ENCODE measurements at places on chromosomes 1 and 21. TPM values are rescaled to one million over a fixed set of nuclear protein-coding genes. Genes with fewer than 3 reads are reported as not detected.

Gene TCHH
- not detected for total RNA-seq

Gene UBE2U
- not detected for total RNA-seq

DNA sequence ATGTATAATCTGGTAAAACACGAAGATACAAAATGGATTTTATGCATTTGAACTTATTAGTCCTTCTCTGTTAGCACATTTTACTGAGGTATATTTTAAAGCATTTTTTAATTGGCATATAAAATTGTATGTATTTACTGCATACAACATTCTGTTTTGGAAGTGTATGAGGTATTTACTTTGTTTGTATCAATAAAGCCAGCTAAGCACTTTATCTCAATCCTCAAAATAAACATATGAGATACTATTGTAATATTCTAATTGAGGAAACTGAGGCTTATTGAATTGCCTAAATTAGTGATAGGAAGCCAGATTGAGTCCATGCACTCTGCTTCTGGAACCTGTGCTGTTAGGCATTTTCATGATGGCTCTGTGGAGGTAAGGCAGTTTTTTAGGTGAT, 65.6 kb downstream of the MTR start:
- H3K27me3 ChIP-seq, result no peaks in the 10 kb centered on the region
- no peak for DNase-seq
- H3K4me1 ChIP-seq, result no peaks in the 10 kb centered on the region
- H3K4me3 ChIP-seq, result no peak overlapping the region

DNA sequence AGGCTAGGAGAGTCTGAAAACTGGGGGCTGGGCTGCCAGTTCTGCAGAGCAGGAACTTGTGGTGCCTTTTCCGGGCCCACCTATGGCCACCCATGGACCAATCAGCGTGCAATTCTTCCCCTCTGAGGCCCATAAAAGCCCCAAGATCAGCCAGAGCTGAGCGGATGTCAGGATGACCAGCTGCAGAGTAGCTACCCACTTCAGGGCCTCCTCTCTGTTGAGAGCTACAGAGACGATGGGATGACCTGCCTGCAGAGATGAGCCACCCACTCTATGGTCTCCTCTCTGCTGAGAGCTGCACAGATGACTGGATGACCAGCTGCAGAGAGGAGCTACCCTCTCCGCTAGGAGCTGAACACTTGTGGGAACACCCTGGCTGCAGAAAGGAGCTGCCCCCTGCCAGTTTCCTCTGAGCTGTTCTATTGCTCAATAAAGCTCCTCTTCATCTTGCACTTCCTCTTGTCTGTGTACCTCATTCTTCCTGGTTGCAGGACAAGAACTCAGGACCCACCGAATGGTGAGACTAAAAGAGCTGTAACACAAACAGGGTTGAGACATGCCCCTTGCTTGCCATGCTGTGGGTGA, 12.8 kb upstream of the AADACL4 start:
- H3K27me3 ChIP-seq, result no peaks in the 10 kb centered on the region
- DNase-seq, result no peak
- no peaks in the 10 kb centered on the region for H3K36me3 ChIP-seq
- H3K4me1 ChIP-seq, result no peaks in the 10 kb centered on the region
- H3K4me3 ChIP-seq, result no peak overlapping the region

DNA sequence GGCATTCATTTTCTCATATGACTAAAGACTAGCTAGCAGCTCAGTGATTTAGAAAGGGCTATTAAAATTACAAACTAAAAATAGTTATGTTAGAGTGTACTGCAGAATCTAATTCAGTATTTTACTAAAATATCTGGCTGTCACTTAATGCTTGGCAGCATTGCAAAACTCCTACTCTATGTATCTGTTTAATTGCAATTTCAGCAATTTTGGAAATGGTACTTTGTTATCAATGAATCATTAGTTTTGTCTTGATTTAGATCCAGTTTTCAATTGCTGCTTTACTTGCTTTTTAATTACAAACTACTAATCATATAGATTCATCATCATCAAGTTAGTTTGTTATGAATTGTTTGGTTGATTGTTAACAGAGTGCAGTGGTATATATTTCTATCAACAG, 19.2 kb downstream of the C1orf87 start:
- H3K27me3 ChIP-seq, result no peaks in the 10 kb centered on the region
- no peak for DNase-seq
- no peaks in the 10 kb centered on the region for H3K4me1 ChIP-seq
- H3K27ac ChIP-seq, result no peak overlapping the region

GRCh38 chr1:208043691-208044181, 132.8 kb upstream of the CD34 start:
- H3K4me1 ChIP-seq, result peaks cover 11% of the 10 kb centered on the region
- no peak for DNase-seq
- no peaks in the 10 kb centered on the region for H3K27me3 ChIP-seq
- no peaks in the 10 kb centered on the region for H3K36me3 ChIP-seq

- peaks cover 34% of the 10 kb centered on the region for H3K27me3 ChIP-seq
- H3K36me3 ChIP-seq, result no peaks in the 10 kb centered on the region
- H3K4me3 ChIP-seq, result no peak overlapping the region
- no peaks in the 10 kb centered on the region for H3K4me1 ChIP-seq
- no peak for DNase-seq
- no peak overlapping the region for H3K27ac ChIP-seq
Measured at GRCh38 chr1:158227904-158228623, 26.2 kb upstream of the CD1A start.

All from Calu3 (cell line).